ENCODE measurements at places on chromosomes 2 and 18. TPM values are rescaled to one million over a fixed set of nuclear protein-coding genes. Genes with fewer than 3 reads are reported as not detected.

The DNAJC5G gene
- not detected for polyA plus RNA-seq

DNA sequence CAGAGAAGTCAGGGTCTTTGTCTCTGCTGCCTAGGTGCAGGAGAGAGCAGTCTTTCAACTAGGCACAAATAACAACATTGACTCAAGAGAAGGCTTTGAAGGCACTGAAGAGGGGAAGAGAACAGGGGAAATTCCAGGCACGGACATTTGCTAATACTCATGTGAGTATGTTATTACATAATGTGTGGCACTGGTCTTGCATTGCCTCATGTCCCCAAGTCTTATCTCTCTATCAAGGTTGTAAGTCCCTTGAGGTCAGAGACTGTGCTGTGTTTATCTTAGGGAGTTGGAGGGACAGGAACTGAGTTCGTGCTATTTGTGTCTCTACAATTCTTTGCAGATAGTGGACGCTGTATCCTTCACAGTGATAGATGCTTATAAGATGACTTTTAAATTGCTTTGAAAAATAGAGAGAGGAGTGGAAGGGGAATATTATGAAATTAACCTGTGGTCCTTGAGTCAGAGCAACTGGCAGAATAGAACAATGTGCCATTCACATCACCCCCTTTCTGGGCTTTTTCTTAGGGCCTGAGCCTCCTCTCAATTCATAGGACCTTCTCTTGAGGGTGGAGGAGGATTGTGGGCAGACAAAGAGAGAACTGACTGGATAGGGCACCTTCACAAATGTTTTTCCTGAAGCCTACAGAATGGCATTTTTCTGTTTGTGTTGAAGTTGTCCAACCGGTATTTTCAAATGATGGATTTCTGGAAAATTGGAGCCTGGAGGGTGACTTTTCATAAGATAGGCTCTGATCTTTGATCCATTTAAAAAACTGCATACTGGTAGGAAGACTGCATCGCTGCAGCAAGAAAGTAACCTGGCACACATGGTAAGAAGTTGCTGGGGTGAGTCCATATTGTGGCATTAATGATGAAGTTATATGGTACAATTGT is 96.6 kb upstream of the CXCR4 start:
- no peak for DNase-seq

The LAMA3 gene
- not detected for polyA plus RNA-seq

DNA sequence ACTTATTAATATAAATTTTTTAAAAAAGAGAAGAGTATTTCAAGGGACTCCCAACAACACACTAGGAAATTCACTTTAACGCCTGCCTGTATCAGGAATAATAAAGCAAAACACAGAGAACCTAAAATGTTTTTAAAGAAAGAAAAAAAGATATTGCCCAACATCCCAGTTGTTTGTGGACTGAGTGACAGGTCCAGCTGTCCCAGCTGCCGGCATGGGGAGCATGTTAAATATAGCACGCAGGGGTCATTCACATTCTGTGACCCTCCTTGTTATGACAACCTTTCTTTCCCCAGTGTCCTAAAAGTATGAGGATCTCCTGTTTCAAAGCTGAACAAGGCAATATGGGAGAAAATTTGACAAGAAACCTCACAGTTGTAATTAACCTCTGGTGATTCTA is 4.4 kb downstream of the KLHL41 start:
- no peak for DNase-seq

The KCNE4 gene
- polyA plus RNA-seq: not detected

GRCh38 chr18:8911408-8912340 is 190.8 kb upstream of the NDUFV2 start:
- no peak for DNase-seq

The SNTG2 gene
- 0.26 TPM for polyA plus RNA-seq

The IRS1 gene
- 0.40 TPM for polyA plus RNA-seq

DNA sequence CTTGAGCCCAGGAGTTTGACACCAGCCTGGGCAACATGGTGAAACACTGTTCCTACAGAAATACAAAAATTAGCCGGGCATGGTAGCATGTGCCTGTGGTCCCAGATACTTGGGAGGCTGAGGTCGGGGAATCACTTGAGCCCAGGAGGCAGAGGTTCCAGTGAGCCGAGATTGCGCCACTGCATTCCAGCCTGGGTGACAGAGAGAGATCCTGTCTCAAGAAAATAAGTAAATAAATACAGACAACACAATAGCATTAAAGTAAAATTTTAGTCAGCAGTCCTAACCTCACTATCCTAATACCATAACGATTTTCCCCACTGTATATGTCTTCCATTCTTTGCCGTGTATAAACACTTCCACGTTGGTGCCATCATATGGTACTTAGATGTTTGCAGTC is 83.0 kb upstream of the MBOAT2 start:
- no peak for DNase-seq

The UCN gene
- polyA plus RNA-seq: 0.35 TPM
